ENCODE measurements at places on chromosomes 1 and 21. TPM values are rescaled to one million over a fixed set of nuclear protein-coding genes. Genes with fewer than 3 reads are reported as not detected.

GRCh38 chr1:43612406-43612805 lies 37.5 kb upstream of the KDM4A start:
- no peak for DNase-seq

GRCh38 chr1:89361681-89362080 lies 2.2 kb upstream of the GBP6 start:
- no peak for DNase-seq

DNA sequence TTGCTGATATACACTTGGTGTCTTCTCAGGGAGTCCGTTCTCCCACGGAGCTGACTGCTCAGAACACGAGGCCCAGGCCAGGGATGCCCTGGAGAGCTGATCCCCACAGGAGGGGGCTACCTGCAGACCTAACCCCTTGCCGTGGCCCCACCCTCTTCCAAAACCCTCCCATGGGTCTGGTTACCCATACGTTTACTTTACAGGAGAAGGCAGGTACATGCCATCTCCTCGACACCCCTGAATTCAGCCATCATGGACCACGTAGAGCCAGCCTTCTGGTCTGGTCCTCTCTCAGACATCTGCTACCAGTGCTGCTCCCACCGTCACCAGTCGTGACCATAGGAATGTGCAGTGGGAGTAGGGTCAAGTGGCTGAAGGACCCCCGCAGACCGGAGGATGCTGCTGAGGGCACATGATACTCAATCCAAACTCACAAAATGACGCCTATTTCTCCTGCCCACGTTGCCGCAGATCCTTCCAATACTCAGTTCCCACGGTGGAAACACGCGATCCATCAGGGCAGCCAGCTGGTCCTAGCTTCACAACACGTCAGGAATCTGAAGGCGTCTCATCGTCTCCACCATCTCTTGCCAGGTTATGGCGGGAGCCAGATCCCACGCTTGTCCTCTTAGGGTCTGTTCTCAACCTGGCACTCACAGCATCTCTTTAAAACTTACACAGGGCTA lies 26.7 kb downstream of the PGBD5 start:
- DNase-seq: no peak

The KCNC4 gene
- 6.1 TPM for total RNA-seq

DNA sequence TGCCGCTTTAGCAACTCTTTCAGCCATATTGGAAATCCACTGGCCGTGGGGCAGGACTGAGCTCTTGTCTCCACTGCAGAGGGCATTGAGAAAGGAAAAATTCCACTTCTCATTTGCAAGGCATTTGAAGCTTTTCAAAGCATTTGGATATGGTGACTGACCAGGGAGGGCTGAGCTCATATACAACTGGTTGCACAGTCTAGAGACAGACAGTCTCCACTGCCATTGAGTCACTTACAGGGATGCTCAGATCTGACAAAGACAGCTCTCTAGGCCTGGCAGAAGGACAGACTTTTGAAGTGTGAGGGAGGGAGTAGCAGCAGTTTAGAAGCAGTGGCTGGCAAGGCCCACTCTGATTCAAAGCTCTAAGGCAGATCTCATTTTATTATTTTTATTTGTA lies 24.2 kb downstream of the NCF2 start:
- no peak for DNase-seq

DNA sequence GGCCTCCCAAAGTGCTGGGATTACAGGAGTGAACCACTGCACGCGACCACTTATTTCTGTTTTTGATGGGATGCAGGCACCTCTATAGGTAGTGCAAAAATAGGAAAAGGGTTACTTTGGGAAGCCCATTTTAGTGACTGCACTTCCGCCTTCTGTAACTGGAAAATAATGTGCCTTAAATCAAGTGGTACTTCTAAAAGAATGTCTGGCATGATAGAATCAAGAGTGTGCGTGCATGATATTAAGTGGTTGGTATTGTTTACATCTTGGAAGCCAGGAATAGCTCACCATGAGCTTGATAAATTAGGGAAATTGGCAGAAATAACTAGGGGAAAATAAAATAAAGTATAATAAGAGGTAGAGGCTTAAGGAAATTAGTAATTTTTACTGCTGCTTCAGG lies 1067.0 kb downstream of the ADGRL2 start:
- DNase-seq: no peak

Measured in left ventricle myocardium inferior (tissue), 1 donor.